T-helper 1 cell (primary cell): ENCODE measurements at places on chromosomes 3 and 15.
A peak's percentile ranks its signal among the peaks of the same experiment; 100 is the strongest.

DNA sequence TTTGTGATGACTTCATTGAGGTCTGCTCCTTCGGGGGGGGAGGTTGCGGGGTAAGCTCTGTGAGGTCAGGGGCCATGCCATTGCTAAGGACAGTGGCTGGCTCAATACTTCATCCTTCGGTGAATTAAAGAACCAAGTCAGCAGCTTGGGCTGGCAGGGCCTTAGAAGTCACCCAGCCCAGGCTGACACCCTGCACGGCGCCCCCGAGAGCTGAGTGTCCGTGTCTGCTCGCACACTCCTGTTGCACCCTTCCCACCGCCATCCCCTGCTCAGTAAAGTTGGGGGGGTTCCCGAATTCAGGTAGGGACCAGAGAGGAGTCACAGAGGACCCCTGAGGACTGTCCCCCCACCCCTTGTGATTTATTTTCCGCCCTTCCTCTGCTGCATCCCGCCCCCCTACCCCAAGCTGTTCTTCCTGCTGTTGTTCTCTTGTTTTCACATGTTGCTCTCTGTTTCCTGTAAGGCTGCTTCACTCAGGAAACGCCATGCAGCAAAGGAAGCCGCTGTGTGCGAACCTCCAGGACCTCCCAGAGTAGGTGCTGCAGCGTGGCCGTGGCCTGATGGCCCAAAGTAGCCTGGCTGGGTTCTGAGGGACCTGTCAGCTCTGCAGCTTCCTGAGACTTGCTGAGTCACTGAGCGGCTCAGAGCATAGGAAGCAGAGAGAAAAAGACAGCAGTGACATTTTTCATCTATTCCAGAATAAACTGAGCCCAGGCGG is 14.4 kb downstream of the EFCC1 start:
- DNase-seq = no peak

- peak; percentile 35 for DNase-seq
Measured at GRCh38 chr15:99704444-99704838, 28.8 kb downstream of the LYSMD4 start.

DNA sequence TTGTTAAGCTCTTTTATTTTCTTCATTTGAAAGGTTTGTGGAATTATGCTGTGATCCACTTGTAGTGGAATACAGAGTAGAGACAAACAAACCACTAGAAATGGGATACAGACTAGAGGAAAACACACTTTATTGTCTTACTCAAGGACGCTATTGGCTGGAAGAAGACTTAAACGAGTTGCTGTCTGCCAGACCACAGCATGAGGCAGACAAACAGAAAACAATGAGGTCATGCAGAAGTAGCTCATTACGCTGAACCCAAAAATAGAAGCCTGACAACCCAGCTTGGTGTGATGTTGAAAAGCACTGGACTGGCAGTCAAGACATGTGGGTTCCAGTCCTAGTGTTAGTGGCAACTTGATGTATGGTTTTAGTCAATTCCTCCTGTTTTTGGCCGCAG is 62.4 kb upstream of the P3H2 start:
- no peak for DNase-seq

- no peak for DNase-seq
Measured at GRCh38 chr3:110126065-110126464, 788.7 kb upstream of the DPPA4 start.

DNA sequence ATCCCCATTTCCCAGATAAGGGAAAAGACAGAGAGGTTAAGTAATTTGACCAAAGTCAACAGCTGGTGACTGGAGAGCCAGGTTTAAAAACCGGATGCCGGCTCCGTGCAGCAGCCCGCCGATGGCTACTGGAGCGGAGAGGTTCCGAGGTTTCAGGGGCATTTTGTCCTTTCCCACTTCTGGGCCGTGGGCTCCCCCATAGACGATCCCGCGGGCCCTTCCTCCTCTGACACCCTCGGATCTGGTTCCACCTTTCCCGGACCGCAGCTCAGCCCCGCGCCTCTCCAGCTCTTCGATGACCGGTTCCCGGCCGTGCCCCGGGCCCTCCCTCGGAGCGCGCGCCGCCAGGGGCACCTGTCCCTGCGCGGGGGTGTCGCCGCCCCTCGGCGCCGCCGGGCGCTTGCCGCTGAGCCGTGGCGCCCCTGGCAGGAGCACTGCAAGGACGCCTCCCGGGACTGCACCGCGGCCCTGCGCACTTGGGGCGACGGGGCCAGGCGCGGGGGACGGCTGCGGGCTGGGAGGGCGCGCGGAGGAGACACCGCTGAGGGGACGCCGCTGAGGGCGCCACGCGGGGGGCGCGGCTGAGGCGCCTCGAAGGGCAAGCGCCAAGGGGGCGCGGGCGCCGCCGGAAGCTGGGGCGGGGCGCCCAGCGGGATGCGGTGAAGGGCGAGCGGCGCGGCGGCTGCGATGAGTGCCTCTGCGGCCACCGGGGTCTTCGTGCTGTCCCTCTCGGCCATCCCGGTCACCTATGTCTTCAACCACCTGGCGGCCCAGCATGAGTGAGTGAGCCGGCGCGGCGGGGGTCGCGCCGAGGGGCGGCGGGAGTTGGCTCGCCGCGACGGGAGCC is at the start of gene TM6SF1:
TM6SF1 (plus strand) TSS at position 652 of the 847 bp plus-strand sequence; CDS start at position 688, 36 bp downstream.
- DNase-seq = peak; percentile 45

DNA sequence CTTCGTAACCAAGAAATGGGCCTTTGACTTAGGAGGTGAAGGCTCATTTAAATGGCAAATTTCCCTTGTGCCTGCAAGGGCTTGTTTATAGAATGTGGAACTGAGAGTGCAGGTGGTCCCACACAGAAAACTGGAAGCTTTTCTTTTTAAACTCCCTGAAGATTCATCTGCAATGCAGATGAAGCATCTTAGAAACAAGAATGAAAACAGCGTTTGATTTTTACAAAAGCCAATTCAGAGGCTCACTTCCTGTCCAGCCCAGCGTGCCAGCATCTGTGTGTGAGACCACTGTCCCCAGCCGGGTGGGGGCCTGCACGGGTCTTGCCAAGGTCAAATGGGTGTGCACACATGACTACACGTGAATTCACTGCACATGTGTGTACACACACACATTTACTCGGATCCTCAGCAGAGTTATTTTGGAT is 94.7 kb downstream of the LINGO1 start:
- DNase-seq = no peak

- DNase-seq = no peak
Measured at GRCh38 chr3:116281313-116282143, 163.8 kb downstream of the LSAMP start.

DNA sequence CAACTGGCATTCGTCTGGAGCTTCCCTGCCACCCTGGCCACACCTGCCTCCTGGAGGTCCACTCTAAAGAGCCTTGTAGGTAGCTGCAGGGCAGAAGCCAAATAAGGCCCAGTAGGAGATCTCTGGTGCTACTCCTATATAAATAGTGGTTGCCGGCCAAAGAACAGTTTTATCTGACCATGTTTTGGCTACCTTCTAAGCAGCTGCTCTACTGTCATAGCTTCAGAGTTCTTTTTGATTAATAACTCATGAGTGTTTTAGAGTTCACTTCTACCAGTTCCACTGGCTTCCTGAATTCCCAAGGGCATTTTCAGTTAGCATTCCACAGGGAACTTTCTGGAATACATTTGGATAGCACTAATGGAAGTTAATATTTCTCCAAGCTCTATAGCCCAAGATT is 154.6 kb downstream of the B3GALNT1 start:
- DNase-seq = no peak

DNA sequence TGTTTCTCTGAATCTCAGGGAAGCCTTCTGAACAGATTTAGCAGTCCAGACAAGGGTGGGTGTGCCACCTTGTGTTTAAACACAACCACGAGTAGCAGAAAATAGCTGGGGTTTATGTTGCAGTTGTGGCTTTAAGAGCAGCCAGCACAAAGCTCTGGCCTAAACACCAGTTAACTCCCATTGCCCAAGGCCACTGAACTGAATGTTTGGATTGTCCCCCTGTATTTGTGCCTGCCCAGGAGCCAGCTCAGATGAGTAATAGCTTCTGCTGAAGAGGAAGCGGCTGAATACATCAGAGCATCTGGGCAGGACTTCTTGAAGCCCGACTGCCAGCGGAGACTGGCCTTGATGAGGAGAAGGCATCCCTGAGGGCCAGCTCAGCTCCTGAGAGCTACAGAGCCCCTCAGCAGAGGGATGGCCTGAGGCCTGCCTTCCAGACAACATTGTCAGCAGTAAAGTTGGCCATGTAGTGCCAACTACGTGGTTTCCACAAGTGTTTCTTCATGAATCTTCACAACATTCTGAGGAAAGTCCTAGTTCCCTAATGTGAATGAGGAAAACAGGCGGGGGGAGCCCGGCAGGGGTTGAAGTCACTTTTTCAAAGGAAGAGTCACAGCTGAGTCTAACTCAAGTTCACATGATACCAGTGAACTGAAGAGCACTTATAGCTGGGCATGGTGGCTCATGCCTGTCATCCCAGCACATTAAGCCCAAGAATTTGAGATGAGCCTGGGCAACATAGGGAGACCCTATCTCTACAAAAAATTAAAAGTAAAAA is 65.8 kb upstream of the ZBTB38 start:
- no peak for DNase-seq

GRCh38 chr15:85897207-85897894 is 102.6 kb upstream of the KLHL25 start:
- DNase-seq = no peak

DNA sequence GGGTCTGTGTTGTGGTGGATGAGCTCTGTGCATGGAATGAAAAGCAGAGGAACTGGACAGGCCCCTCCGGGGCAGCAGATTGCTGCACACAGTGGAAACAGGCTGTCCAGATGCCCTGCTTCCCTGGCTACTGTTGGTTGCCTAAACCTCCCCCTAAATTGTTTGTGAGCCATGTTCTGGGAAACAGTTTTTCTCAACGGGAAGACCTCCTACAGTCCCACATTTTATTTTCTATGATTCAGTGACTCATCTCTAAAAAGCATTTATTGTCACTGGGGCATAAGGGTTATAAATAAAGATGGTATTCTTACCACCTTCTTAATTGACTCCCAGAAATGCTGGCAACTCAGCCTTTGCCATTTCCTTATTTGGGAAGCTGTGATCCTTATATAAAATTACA is 20.3 kb upstream of the PTPN9 start:
- no peak for DNase-seq
